Dorsolateral prefrontal cortex (tissue), 122 donors: ENCODE measurements at places on chromosomes 7 and 10. TPM values are rescaled to one million over a fixed set of nuclear protein-coding genes. Genes with fewer than 3 reads are reported as not detected.

The ADRA2A gene
- 5.6 TPM for total RNA-seq

The TMEM178B gene
- total RNA-seq: 63.3 TPM

The MET gene
- 22.5 TPM for total RNA-seq

The CTNNA3 gene
- 126 TPM for total RNA-seq

The CLDN4 gene
- 0.44 TPM for total RNA-seq

The CFAP43 gene
- 4.7 TPM for total RNA-seq

The GGCT gene
- 22.8 TPM for total RNA-seq

The NFKB2 gene
- total RNA-seq: 14.4 TPM
